ENCODE measurements at places on chromosomes 6 and 20.

DNA sequence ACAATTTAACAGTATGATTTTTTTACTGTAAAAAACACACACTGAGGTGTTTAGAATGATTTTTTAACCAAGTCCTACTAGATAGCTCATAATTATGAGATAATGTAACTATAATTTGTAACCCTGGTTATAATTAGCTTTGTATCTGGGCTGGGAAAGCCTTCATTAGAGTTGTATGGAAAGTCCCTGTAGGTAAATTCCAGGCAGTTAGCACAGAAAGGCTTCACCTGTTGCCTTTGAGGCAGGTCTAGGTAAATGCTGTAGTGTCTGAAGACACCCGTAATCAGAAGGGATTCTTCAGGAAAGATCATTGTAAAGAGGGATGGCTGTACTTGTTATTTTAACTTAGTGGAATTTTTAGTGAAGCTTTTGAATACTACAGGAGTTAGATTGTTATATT, 1.9 kb downstream of the TMEM200A start:
- no peak for DNase-seq

DNA sequence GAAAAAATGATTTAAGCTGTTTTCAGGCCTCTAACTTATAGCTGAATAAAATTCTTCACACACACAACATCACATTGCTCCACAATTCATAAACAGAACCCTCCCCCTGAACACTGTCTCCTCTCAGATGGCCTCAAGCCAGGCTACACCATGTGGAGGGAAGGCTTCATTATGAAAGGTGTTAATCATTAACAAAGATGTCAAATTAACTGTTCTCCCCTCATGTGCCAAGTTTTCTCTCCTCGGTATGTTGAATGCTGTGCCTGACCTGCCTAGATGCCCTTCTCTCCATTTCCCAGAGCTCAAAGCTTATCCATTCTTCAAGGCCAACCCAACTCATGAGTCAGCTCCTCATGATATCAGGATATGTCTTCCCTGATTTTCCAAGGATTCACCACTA, 210.4 kb downstream of the GMDS start:
- DNase-seq = no peak

DNA sequence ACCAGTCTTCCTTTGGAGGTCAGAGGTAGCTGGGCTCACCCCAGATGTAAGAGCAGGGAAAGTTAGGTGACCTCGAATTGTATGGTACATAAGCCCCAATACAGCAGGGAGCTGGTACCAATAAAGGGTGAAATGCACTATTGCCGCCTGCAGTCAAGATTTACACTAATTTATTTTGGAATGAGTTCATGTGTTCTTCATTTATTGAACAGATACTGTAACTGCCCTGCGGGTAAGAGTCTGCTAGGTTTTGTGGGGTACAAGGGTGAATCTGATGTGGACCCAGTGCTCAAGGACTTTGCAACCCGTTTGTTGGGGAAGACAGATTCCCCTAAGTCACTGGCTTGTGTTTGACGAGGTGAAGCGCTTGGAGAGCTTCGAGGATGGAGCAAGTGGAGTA, 2.5 kb upstream of the DNAJC5 start:
- no peak for DNase-seq

- no peak for DNase-seq
Observed at GRCh38 chr20:20413810-20414281, 45.9 kb downstream of the INSM1 start.

DNA sequence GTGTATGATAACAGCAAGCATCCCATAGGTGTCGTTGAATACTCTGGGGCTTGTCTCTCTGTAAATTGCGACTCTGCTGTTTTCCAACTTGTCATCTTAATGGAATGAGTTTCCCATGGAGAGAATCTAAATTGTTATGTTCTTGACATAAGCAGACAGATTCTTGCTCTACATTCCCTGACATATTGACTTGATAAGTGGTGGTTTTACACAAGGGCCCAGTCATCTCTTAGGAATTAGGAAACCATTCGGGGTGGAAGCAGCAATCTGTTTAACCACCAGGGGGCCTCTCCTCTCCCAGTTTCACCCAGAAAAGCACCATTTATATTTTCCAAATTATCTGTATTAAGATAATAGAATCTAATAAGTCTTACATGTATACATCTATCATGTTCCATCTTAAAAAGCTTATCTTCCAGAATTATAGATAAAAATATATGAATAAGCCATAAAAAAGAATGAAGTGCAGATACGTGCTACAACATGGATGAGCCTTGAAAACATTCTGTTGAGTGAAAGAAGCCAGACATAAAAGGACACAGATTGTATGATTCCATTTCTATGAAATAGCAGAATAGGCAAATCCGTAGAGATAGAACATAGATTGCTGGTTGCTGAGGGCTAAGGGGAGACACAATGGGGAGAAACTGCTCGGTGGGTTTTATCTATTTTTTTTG, 23.1 kb upstream of the MROH8 start:
- DNase-seq = no peak
